ENCODE measurements at places on chromosomes 7 and 10.

- DNase-seq = no peak
Observed at GRCh38 chr10:120989279-120989678, 138.1 kb downstream of the WDR11 start.

GRCh38 chr10:73287441-73287840 lies 35.0 kb upstream of the MRPS16 start:
- no peak for DNase-seq

DNA sequence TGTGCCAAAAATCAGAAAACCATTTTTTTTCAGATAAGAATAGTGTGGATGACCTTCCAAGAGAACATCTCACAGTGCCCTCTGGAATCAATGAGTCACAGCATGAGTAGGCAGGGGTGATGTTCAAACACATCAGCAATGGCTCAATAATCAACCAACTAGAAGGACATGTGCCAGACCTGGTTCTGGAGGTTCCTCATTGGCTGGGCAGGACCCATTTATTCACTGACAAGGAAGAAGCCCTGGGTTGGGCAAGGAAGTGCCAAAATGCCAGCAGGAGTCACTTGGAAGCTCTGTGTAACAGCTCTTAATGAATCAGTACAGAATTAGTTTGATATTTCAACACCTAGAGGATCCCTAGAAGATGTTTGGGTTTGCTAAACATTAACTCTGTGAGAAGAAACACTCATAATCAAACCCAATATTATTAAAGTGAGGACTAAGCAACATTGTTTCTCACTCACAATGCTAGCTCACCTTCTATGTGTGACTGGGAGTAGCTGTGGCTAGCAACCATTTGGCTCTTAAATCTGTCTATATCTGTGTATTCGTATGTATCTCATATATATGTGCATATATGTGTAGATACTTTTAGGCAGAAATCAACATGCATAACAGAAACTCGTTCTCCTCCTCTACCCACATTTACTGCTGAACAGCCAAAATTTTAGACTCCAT lies 72.3 kb upstream of the APBB1IP start:
- no peak for DNase-seq

DNA sequence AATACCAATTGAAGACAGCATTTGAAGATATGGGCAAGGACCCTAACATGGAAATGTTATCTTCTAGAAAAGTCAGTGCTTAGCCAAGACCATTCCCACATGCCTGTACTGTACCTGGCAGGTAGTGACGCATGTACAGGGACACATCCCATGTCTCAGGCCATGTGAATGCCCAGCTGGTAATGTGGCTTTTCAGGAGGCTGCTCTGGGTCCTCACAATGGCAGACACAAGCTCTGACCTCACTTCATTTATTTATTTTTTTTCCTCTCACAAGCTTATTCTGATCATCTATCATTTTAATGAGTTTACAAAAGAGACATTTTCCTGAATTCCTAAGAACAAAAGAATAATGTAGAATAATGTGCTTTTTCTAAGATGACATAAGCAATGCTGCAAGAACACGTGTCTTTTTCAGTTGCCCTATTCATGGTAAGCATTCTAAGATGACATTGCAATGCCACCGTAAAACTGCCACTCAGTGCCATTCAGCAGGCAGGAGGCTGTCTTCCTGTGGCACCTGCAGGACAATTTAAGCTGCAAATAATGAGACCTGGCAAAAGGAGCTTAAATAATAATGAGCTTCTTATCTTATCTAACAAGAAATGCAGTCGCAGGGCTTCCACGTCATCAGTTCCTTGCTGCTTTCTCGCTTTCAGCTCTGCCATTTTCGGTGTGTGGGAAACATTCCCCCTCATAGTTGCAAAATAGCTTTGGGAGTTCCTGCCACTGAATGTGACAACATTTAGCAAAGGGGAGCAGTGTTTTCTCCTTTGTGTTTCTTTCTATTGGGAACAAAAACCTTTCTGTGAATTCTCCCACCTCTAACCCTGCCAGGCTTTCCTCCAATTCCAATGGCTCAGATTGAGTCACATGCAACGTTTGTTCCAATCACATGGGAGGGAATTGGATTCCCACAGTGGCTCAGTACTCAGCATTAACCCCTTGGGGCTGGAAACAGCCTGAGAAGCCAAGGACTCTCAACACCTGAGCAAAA lies 113.0 kb downstream of the SEC23IP start:
- DNase-seq = no peak

- no peak for DNase-seq
Observed at GRCh38 chr7:1705856-1706255, 35.8 kb downstream of the ELFN1 start.

- no peak for DNase-seq
Observed at GRCh38 chr7:46814516-46815250, 767.2 kb downstream of the TNS3 start.

GRCh38 chr10:4215963-4216575 lies 431.1 kb upstream of the KLF6 start:
- no peak for DNase-seq

DNA sequence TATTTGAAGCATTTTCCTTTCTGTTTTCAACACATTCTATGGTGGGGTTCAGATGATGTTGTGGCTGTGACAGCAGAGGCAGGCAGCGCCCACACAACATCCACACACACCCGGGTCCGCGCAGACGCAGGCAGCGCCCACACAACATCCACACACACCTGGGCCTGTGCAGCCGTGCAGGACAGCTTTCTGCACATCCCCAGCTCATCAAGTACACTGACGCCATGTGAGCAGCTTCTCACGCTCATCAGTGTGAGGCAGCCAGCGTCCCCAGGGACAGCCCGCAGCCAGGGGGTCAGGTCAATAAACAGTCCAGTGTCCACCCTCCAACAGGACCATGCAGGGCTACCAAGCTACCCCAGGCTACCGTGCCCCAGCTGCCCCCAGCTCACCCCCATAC lies 272.8 kb upstream of the TCERG1L start:
- no peak for DNase-seq

GRCh38 chr7:42928754-42929153 lies 3.2 kb downstream of the PSMA2 start:
- no peak for DNase-seq

GRCh38 chr10:85600026-85600743 lies 766.4 kb downstream of the GRID1 start:
- DNase-seq = no peak
